ENCODE measurements at places on chromosomes 1 and 21.

GRCh38 chr1:157178490-157178889 lies 40.3 kb upstream of the ETV3 start:
- DNase-seq = no peak

- no peak for DNase-seq
Observed at GRCh38 chr1:210360852-210361477, 32.3 kb downstream of the HHAT start.

- no peak for DNase-seq
Observed at GRCh38 chr1:155219592-155220031, 11.1 kb downstream of the MTX1 start.

- peak; percentile 6 for DNase-seq
Observed at GRCh38 chr1:246117066-246117791, 389.9 kb downstream of the SMYD3 start.

- no peak for DNase-seq
Observed at GRCh38 chr1:85609976-85610375, 29.4 kb downstream of the CCN1 start.

GRCh38 chr21:18499761-18500376 lies 96.3 kb upstream of the TMPRSS15 start:
- peak; percentile 4 for DNase-seq

DNA sequence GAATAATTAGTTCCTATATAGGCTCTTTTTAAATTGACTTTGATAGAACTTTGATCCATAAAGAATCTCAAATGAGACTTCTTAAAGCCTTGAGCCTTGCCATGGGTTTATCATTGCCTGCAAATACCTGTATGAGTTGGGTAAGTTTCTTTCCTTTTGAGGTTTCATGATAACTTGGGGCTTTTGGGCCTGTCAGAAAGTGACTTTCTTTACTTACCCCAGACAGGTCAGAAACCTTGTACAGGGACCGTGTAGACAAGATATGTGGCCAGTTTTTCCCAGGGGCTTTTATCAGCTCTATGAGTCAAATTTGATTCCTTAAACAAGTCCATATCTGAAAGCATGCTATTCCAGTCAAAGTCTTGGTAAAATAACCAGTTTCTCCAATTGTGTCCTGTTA lies 17.3 kb downstream of the KCTD3 start:
- no peak for DNase-seq

DNA sequence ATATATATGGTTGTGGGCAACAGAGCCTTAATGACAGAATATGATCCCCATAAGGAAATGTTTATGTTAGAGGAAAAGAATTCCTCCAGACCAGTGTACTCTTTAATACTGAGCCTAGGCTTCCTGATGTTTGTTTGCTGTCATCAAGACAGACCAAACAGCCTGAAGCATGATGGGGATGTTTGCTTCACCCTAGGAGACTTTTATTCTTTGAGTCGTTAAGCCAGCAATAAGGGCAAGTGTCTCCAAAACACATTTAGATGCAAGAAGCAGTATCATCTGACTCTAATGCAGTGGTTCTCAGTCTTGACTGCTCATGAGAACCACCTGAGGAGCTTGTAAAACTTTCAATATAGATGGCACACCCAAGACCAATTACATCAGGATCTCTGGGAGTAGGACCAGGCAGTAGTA lies 33.1 kb downstream of the UBE2U start:
- DNase-seq = no peak

DNA sequence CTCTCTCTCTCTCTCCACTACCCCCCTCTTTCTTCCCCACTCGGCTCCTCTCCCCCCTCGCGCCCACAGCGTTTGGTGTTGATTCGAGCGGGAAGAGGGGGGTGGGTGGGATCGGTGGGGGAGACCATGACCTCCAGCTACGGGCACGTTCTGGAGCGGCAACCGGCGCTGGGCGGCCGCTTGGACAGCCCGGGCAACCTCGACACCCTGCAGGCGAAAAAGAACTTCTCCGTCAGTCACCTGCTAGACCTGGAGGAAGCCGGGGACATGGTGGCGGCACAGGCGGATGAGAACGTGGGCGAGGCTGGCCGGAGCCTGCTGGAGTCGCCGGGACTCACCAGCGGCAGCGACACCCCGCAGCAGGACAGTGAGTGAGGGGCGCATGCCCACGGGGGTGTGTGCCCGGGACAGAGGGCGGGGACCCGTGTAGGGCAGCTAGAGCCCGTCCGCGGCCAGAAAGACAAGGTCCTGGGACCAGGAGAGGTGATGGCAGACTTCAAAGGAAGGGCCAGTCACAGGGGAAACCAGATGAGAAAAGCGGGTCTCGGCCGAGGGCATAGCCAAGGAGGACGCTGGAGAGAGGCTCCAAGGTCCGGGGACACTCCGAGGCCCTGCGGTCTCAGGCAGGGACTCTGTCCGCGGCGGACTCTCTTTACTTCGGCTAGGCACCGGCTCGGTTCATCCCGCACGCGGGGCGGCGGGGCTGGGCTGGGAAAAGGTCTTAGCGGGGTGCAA lies at the start of gene PRRX1:
TSS of gene PRRX1 (plus strand) at position 39 of the 735 bp plus-strand sequence. CDS start at position 127, 88 bp downstream.
- no peak for DNase-seq

DNA sequence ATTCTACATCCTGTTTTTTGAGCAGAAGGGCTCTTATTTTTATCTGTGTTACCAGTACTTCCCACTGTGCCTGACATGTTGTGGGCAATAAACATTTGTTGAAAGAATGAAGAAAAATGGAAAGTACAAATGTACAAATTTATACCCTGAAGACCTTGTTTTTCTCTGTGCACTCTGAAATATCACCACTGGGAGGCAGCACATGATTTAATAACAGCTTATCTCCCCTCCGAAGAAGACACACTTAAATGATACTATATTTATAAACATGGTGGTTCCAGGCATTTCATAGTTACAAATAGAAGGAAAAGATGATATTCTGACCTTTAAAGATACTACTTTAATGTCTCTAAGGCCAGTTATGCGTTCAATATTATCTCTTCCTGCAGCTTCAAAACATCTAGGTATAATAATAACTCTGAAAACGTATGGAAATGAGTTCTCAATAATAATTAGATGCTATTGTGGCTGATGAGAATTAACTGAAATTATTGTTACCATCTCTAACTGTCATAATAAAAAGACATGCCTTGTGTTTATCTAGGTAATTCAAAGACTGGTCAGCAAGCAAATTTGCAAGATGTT lies 12.8 kb downstream of the DYNLT5 start:
- peak; percentile 44 for DNase-seq

- no peak for DNase-seq
Observed at GRCh38 chr1:202104073-202104472, 18.6 kb upstream of the GPR37L1 start.

- DNase-seq = no peak
Observed at GRCh38 chr1:39050001-39050400, 23.9 kb downstream of the NDUFS5 start.

- DNase-seq = no peak
Observed at GRCh38 chr1:245319094-245319493, 164.3 kb downstream of the KIF26B start.

GRCh38 chr1:21337010-21337437 lies 46.8 kb upstream of the ECE1 start:
- DNase-seq = no peak

GRCh38 chr1:52533713-52534112 lies 19.2 kb downstream of the TUT4 start:
- DNase-seq = no peak

DNA sequence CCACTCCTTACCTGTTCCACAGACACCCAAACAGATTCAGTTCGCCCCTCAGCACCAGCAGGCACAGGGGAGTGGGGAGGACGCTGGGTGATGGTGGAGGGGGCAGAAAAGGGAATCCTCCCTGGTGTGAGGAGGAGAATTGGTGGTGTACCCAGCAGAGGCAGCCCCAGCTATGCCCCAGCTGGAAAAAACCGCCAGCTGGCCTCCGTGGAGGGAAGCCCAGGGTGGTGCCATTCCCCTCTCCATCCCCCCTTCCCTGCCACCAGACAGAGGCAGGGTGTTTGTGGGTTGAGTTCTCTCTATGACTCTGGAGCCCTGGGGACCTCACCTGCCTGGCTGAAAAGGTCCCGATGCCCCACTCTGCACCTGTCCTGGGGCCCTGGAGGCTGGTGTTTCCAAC lies 27.9 kb downstream of the OPTC start:
- no peak for DNase-seq

- DNase-seq = no peak
Observed at GRCh38 chr1:95146637-95147036, 29.5 kb downstream of the TLCD4 start.

DNA sequence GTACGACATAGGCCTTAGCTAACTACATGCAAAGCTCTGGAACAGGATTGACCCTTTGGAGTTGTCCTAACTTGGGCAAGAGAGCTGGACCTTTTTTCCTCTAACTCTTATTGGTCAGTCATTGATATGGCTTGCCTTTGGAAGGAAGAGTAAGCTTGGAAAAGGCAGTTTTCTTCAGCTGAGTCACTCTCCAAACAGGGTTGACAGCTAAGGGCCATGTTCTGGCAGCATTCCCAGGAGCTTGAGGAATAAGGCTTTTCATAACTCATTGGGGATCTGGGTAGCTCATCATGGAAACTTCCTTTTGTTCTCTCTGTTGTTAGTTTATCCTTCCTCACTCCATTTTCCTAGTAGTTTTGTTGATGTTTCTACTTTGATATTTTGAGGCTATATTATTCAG lies 14.5 kb upstream of the ERRFI1 start:
- no peak for DNase-seq

DNA sequence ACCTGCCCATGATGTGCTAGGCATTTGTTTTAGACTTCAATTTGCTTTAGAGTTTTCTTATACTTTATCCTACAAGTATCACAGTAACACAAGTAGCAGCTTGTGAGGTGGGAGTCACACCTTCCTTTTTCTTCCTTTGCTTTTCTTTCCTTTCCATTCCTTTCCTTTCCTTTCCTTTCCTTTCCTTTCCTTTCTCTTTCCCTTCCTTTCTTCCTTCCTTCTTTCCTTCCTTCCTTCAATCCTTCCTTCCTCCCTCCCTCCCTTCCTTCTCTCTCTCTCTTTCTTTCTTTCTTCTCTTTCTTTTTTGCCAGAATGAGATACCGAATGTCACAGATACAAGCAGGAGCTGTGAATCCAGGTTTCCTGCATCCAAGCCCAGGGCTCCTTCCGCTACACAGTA lies 3.9 kb downstream of the DPT start:
- DNase-seq = no peak

DNA sequence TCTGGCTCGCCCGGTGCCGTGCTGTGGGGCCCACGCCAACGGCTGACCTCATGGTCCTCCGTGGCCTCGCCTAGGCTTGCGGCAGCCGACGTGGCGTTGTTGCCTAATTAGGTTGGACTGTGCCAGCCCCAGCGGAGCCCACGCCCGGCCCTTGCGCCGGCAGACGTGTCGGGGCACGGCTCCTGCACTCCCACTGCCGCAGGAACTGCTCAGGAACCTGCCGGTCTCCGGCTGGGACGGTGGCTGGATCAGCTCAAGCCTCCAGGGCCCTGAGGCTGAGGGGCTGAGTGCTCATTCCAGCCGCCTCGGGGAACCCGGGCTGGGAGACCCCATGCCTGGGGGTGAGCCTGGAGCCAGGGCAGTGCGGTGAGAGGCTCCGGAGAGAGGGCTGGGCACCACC lies 16.1 kb upstream of the PEX10 start:
- no peak for DNase-seq

- DNase-seq = no peak
Observed at GRCh38 chr1:240173836-240174235, 82.2 kb downstream of the FMN2 start.

DNA sequence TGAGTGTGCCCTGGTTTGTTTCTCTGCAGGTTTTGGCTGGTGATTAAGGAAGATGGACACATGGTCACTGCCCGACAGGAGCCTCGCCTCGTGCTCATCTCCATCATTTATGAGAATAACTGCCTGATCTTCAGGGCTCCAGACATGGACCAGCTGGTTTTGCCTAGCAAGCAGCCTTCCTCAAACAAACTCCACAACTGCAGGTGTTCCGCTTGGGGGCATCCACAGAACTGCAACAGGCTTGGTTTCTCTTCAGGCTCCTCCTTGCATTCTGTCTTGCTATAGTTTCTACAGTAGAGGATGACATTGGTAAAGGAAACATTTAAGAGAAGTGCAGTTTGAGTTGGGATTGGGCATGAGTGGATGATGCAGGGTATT lies 6.8 kb downstream of the MTARC2 start:
- no peak for DNase-seq

GRCh38 chr21:34091607-34092006 lies 18.2 kb downstream of the MRPS6 start:
- DNase-seq = no peak

GRCh38 chr1:208203848-208204609 lies 40.2 kb downstream of the PLXNA2 start:
- no peak for DNase-seq

GRCh38 chr1:40476924-40477677 lies at the start of gene ZFP69:
TSS of gene ZFP69 (plus strand) at chr1:40477290. CDS start at chr1:40479362, 2,072 bp downstream.
- DNase-seq = peak; percentile 66

DNA sequence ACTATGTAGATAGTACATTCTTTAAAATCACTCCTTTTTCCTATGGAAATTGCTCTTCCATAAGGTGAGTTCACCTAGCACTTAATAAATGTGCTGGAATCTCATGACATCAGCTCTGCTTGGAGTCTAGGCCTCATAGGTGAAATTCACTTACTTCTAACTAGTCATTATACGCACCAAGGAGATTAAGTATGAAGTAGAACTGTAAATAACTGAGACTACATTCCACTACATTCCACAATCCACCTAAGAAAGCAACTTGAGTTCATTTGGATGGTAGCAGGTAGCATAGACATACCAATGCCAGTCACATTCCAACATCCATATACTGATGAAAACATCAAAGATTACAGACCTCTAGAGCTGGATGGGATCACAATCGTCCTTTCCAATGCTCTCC lies 64.3 kb downstream of the NIBAN1 start:
- DNase-seq = no peak

- no peak for DNase-seq
Observed at GRCh38 chr1:57832612-57833011, 408.8 kb upstream of the DAB1 start.

DNA sequence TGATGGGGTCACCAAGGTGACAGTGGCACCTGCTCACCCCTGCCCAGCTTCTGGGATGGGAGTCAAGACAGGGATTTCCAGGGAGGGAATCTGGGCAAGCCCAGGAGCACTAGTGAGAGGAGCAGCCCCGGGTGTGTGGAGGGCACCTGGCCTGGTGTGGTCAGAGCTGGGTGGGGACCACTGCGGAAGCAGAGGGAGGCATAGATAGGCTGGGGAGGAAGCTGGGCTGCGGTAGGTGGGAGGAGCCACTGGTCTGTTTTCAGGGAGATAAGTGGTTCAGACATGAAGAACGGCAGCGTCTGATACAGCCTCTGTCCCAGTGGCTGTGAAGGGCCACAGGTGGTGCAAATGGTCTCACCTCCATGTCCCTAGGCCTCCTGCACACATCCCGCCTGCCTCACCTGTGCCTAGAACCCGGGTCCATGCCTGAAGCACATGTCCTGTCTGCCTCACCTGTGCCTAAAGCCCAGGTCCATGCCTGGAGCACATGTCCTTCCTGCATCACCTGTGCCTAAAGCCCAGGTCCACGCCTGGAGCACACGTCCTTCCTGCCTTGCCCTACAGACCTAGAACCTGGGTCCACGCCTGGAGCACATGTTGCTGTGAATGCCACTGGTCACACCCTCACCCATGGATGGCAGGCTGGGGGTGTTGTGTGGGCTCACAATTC lies 325.9 kb upstream of the AJAP1 start:
- DNase-seq = no peak

GRCh38 chr1:97135972-97136371 lies 414.4 kb downstream of the PTBP2 start:
- no peak for DNase-seq

GRCh38 chr1:33237579-33237978 lies 18.7 kb upstream of the ZNF362 start:
- no peak for DNase-seq
